ENCODE measurements at places on chromosomes 1 and 21. TPM values are rescaled to one million over a fixed set of nuclear protein-coding genes. Genes with fewer than 3 reads are reported as not detected.

S100A14 gene
- 4.2 TPM for total RNA-seq

SYT11 gene
- 49.5 TPM for total RNA-seq

DNA sequence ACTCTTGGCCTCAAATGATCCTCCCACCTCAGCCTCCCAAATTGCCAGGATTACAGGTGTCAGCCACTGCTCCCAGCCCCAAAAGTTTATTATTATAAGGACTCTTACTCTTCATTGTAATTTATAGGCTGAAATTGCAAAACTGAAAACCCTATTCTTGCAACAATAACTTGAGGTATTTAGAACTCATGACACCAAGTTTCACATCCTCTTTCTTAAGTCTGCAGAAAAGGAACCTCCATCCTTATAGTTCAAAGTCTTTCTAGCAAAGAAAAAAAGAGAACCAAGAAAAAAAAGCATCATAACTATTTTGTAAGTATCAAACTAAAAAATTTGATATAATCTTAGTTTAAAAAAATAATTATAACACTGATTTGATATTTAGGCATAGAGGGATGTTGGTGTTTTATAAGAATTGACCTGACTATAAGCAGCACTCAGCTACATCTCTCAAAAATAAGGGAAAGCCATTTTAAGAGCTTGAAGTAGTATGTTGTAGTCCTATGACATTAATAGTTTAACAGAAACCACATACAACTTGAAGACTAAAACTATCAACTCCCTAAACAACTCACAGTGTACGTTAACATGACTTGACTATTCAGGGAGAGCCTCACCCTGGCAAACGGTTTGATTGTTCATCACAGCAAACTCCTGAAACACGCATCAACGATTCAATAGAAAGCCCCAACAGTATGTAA is 122.4 kb downstream of the AKT3 start:
- DNase-seq: no peak

DNA sequence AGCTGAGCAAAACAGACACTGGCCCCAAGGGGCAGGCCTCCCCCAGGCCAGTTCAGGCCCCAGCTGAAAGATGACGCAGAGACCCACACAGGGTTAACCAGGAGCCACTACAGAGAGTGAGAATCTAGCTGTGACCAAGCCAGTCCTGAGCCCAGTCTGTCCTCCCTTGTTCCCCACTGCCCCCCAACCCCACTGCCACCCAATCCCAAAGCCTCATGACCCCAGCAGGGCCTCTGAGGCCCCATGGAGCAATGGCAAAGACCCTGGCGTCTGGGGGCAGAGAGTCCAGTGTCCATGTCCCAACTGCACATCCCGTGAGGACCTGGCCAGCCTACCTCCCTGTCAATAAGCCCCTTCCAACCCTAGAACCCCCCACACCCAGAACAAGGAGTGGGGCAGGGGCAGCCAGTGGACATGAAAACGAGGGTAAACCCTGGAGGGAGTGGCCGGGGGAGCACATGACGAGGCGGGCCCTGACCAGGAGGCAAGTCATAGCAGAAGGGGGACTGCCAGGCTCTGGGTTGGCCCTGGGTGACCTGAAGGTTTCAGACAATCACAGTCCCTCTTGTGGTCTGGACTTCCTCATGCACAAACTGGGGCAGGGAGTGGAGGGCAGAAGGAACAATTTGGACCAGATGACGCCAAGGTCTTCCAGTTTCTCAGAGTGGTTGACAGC is 100.5 kb downstream of the GLIS1 start:
- no peak for DNase-seq

GRCh38 chr1:4444086-4444485 is 210.3 kb upstream of the AJAP1 start:
- DNase-seq: no peak

AMY1B gene
- not detected for total RNA-seq

DNA sequence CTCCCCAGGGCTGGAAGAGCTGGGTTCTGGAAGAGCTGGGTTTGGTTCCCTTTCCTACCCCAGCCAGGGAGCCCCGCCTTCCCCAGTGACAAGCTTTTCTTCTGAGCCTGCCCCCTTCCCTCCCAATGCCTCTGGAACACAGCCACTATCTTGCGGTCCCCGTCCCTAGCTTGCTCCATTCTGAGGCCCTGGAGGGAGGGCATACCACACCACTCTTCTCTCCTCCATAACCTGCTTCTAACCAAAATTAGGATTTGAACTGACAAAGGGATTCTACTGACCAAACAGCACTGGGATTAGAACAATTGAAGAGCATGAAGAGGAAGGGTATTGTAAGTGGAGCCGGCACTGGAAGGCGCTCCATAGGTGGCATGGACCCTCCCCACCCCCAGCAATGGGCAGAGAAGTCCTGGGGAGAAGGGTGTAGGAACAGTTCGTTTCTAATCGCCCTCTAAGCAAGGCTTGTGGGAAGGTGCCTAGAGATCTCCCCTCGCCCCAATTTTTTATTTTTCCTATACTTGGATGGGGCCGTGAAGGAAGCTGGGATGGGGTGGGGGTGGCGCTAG is 690 bp downstream of the C1orf216 start:
- no peak for DNase-seq

GRCh38 chr1:96565546-96565945 is 156.0 kb upstream of the PTBP2 start:
- DNase-seq: no peak

DNA sequence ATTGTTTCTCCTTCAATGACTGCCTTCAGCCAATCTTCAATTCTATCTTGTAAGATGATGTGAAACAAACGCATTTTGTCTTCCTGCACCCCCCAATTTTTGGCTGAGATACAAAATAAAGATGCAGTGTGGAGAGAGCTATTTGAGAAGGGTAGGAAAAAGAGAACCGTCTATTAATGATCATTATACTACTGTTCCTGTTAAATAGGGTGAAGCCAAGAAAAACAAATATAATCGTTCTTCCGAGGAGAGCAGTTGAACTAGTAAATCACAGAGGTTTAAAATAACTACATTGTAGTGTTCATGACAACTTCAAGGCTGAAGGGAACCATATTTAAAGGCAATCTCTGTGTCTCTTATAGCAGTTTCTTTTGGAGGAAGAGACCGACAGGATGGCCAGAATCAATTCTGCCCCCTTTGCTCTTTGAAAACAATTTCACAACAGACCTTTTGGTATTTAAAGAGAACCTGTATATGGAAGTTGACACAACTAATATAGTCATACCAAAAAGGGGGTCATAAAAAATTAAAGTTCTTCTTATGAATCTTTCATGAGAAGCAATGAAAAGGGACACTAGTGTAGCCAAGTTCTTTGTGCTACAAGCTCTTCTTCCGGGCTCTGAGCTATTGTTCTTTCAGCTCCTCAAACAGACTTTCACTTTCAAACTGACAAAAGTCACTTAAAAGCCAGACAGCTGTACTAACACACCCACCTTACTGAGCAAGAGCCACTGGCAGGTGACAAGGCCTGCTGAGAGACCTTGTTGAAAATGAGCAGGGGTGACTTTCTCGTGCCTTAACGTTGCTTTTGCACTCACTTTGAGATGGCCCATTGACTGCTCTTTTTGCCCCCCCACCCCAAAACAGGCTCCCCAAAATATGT is 30.9 kb downstream of the PROX1 start:
- DNase-seq: no peak

- no peak for DNase-seq
Measured at GRCh38 chr1:115086176-115086830, 3.0 kb downstream of the TSPAN2 start.

Measured in thoracic aorta (tissue), 2 donors.